ENCODE measurements at places on chromosomes 12 and 14. TPM values are rescaled to one million over a fixed set of nuclear protein-coding genes. Genes with fewer than 3 reads are reported as not detected.

DNA sequence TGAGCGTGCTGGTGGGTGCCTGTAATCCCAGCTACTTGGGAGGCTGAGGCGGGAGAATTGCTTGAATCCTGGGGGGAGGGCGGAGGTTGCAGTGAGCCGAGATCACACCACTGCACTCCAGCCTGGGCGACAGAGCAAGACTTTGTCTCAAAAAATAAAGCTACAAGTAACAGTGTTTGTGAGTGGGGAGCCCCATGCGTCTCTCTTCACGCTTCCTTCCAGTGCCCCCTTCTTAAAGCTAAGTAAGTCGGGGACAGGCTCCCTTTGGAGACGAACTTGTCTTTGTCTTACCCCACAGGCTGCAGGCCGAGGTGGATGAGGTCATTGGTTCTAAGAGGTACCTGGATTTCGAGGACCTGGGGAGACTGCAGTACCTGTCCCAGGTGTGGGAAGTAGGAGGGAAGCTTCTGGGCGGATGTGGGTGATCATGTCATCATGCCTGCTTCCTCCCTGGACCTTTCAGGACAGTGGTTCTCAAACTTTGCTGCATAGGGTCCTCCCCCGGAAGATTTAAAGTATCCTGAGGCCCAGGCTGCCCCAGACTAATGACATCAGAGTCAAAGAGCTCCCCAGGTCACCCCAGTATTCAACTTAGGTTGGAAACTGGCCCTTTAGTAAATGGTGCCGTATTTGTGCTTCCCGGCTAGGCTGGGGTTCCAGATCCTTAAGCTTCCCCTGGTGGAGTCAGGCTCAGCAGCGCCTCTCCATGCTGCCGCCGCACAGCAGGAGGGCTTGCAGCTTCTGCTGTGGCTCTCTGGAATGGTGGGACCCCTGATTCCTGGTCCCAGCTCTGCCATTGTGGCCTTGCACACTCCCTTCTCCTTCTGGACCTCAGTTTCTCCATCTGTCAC lies 37.1 kb downstream of the CYP46A1 start:
- H3K4me1 ChIP-seq: no peaks in the 10 kb centered on the region
- DNase-seq: peak; percentile 53
- H3K36me3 ChIP-seq: no peaks in the 10 kb centered on the region
- no peak overlapping the region for H3K4me3 ChIP-seq
- H3K27ac ChIP-seq: no peak overlapping the region

DNA sequence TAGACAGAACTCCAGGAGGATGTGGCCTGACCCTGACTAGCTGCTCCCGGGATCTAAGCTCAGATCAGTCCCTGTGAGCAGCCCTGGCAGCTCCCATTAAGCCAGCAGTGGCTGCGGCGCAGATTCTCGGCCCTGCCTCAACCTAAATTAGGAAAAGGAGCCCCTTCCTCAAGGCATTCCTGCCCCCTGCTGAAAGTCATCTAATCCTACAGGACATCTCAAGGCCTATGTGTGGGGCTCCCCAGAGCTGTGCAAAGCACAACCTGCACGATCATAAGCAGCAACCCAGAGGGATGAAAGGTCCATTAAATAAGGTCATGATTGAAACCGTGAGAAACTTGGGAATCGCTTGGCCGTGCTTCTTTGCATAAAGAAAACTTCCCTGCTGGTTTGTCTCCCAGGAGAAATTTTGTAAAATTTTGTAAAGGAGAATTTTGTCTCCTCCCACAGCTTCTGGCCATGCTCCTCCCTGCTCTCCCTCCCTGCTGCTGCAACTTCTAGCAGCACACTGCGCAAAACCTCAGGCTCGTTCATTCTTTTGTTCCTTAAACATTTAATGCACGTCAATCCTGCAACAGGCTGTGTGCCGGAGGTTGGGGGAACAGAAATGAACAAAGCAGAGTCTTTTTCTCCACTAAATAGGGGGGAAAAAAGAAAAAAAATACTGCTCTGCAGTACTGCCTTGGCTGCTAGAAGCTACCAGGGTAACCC lies 96.6 kb upstream of the SLC35F4 start:
- peak; percentile 91 for DNase-seq
- H3K4me3 ChIP-seq: no peak overlapping the region
- peaks cover 13% of the 10 kb centered on the region for H3K4me1 ChIP-seq
- H3K27me3 ChIP-seq: peaks cover 10% of the 10 kb centered on the region

- no peaks in the 10 kb centered on the region for H3K27me3 ChIP-seq
- H3K4me1 ChIP-seq: no peaks in the 10 kb centered on the region
- H3K27ac ChIP-seq: no peak overlapping the region
Measured at GRCh38 chr12:84785281-84785680, 127.3 kb downstream of the SLC6A15 start.

Gene SLC6A12
- total RNA-seq: 1.2 TPM

Gene DGKA
- total RNA-seq: 8.4 TPM
